ENCODE measurements at places on chromosomes 2 and 18. TPM values are rescaled to one million over a fixed set of nuclear protein-coding genes. Genes with fewer than 3 reads are reported as not detected.
A peak's percentile ranks its signal among the peaks of the same experiment; 100 is the strongest.

Gene IFIH1
- total RNA-seq, result 16.8 TPM

Gene OSBPL6
- total RNA-seq, result 2.0 TPM

Gene ERFE
- total RNA-seq, result 2.3 TPM

Gene FAHD2B
- 8.6 TPM for total RNA-seq

DNA sequence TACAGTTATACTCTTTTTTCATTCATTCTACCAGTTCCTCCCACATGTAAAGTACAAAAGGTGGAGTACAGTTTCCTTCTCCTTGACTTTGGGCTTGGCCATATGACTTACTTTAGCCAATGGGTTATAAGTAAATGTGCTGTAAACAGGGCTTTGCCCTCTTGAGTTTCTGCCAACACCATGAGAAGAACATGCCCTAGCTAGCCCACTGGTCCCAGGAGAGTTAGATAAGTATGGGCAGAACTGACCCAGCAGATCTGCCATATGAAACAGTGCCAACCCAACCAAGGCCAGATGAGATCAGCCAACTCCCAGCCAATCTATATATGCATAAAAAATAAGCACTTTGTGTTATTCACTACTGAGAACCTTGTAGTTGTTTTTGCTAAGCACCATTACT is 25.5 kb downstream of the ZC3H8 start:
- DNase-seq, result no peak

- DNase-seq, result no peak
Observed at GRCh38 chr2:54935389-54935788, 114.9 kb downstream of the RTN4 start.

DNA sequence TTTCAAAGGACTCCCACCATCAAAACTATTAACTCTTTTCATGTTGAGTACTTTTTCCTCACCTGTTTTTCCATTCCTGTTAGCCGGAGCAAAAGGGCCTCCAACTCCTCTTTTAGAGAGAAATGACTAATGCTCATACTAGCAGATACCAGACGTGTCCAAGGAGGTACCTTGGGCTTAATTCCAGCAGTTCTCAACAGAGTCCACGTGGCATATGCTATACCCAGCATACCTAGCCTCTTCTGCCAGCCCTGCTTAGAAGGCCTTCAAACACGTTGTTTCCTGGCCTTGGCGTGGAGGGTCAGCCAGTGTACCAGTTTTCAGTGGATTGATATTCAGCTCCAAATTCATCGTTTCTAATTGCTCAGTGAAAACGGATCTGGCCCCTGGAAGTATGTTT is 123.9 kb downstream of the MGAT5 start:
- no peak for DNase-seq

- no peak for DNase-seq
Observed at GRCh38 chr2:96109361-96109680, 7.0 kb downstream of the ADRA2B start.

GRCh38 chr2:218782528-218782844 is 539 bp downstream of the CYP27A1 start:
- no peak for DNase-seq

- peak; percentile 26 for DNase-seq
Observed at GRCh38 chr2:9154061-9154460, 52.6 kb upstream of the ASAP2 start.

- DNase-seq, result no peak
Observed at GRCh38 chr2:174764280-174765255, at the start of gene CHRNA1. CHRNA1 (minus strand) TSS chr2:174764472; CDS start chr2:174764394, 78 bp downstream.

DNA sequence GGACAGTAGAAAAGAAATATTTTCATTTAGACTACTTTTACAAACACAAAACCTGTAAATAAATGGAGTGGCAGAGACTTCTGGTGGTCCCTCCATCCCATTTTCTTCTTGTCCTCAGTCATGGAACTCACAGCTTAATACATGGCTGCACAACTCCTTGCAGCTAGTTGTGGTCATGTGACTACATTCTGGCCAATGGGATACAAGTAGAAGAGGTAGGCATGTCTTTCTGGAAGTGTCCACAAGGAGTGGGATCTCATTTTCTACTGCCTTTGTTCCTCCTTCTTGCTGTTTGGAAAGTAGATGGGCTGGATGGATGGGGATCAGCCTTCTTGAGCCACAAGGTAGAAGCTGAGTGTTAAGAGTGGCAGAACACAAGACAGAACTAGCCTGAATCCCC is 555.8 kb downstream of the SATB2 start:
- no peak for DNase-seq

DNA sequence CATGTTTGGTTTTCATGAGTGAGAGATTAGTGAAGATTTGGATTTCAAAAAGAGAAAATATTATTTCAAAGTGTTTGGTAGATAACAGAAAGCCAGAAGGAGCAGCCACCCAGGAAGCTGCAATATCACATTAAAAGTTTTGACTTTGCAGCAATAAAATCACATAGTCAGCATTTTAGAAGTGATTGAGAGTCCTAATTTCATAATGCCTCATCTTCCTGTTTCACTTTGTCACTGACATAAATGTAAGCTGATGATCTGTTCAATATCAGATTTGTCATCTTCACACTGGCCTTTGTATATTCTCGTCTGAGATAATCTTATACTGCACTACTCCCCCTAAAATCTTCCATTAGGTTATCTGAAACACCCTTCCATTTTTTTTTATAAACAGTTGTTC is 690.5 kb downstream of the ADCYAP1 start:
- DNase-seq, result no peak

GRCh38 chr18:11516751-11517503 is 92.5 kb upstream of the SLC35G4 start:
- no peak for DNase-seq

- no peak for DNase-seq
Observed at GRCh38 chr2:206858687-206859329, 80.5 kb upstream of the CPO start.

DNA sequence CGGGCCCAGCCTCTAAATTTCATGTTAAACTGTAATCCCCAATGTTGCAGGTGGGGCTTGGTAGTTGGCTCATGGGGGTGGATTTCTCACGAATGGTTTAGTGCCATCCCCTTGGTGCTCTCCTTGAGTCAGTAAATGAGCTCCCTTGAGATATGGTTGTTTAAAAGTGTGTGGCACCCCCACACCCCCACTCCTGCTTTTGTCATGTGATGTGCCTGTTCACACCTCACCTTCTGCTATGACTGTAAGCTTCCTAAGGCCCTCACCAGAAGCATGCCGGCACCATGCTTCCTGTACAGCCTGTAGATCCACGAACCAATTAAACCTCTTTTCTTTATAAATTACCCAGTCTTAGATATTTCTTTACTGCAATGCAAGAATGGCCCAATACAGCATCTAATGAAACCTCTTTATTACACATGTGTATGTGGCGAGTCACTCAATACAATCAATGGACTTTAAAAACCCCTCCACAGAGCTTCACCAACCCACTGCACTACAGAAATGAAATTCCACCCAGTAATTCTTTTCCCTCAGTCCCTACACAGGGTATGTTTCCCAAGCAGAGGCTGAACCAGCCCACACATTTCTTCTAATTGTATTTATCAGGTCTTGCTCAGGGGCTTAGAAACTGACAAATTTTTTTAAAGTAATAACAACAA is 47.3 kb downstream of the WDFY1 start:
- no peak for DNase-seq

GRCh38 chr2:14654835-14655282 is 22.3 kb downstream of the LRATD1 start:
- DNase-seq, result no peak

DNA sequence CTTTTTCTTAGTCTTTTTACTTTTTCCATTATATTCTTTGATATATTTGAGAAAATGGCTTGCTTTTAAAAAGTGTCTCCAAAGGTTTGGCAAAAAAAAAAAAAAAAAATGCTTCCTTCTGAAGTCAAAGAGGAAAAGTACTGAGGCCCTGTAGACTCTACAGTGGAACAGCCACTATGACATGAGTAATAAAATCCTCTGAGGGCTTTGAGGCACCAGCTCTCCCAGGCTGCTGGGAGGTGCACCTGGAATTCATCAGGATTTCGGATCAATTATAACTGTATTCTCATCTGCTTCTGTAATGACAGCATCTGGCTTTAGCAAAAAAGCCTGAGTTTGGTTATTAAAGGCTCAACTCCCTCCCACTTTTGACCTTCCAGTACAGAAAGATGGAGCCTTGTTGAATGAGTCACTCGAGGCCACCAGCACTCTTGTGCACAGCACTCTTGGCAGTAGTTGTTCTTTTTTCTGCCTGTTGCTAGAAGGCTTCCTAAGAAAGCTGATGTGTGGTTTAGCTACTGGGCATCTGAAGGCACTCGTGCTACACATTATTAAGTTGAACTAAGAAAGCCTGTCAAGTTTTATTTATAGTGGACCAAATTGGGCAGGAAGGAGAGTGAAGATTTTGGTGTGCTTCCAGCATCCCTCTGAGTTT is 131.3 kb downstream of the PRPF40A start:
- no peak for DNase-seq

DNA sequence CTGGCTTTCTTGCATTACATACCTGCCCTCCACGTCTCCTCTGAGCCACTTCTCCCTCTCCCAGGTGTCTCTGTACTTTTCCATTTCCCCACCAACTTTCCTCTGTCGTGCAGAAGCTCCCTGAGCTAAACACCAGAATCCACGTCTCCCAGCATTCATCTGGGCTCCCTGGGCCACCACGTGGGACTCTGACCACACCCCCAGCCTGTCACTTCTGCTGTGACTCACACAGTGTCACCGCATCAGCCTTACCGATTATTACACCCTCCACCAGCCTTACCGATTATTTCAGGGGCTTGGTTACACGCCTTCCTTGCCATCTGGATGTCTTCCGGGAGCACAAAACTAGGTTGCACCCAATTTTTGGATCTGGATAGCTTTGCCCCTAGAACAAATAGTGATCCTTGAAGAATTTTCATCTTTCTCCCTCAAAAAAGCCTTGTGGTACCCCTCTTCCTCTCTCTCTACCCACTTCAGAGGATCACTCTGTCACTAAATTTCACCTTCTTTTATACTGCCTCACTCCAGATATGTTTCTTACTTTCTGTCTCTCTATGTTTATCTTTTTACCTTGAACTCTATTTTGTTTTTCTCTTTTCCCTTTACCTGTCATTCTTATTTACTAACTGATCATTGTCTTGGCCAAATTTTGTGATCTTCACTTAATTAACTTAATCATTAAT is 136.9 kb upstream of the CAB39 start:
- no peak for DNase-seq

DNA sequence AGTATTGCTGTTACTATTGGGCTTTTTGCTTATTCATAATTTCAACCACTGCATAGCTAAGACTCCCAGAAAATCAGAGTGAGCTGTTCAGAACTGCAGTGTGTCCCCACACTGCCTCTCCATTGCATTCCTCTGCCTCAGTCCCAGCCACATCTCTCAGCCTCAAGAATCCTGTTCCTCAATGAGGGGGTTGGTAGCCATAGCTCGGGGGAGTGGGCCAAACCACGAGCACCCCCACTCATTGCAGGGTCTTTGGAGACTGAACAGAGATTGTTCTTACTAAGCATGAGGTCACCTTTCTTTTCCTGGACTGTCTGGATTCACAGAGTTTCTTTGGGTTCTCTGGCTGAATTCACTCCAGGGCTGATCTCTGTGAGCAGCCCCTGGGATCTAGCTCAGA is 161.1 kb downstream of the GFPT1 start:
- DNase-seq, result no peak

GRCh38 chr2:199814101-199814816 is 36.7 kb downstream of the FTCDNL1 start:
- no peak for DNase-seq

- DNase-seq, result no peak
Observed at GRCh38 chr18:55202232-55202917, 243.1 kb upstream of the CCDC68 start.

DNA sequence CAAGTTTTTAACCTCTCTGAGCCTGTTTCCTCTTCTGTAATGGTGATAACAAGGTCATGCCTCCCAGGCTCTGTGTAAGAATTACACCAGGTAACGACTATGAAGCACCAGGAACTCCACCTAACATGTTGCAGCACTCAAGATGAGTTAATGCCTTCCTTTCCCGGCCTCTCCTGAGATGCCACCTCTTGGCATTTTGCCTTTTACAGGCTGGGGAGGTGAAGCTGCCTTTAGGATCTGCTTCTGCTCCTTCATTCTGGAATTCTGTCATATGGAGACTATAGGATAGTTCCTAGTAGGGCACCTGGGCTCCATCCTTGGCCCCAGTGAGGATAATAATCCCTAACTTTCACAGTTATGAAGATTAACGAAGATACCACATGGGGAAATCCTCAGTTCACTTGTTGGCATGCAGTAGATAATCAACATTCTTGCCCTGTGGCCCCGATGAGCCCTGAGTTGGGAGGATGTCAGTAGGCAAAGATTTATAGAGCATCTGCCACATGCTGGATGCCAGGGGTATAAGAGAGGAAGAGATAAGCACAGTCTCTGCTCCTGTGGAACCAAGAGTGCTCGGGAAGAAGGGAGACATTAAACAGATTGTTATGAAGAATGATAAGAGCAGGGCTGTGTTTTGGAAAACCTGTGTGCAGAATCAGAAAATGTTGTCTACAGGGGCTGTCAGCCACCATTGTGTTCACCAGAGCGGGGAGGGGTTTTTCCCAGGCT is 43.9 kb upstream of the KCNF1 start:
- no peak for DNase-seq

DNA sequence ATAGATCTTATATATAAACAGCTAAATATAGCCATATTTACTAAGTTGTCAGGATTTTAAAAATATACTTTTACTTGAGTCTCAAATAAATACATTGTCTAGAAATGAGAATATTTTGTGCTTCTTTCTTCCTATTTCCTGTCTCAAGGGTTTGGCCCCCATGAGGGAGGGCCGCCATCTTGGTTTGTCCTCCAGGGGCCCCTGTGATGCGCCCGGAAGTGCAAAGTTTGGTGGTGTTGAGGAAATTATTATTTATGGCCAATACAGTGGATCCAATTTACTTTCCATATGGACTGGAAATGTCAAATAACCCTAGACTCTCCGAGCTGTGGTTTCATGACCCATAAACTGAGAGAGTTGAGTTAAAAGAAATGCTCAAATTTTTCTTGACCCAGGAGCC is 104.7 kb upstream of the OTOS start:
- DNase-seq, result no peak

- DNase-seq, result no peak
Observed at GRCh38 chr2:204022550-204022949, 86.0 kb downstream of the ICOS start.

DNA sequence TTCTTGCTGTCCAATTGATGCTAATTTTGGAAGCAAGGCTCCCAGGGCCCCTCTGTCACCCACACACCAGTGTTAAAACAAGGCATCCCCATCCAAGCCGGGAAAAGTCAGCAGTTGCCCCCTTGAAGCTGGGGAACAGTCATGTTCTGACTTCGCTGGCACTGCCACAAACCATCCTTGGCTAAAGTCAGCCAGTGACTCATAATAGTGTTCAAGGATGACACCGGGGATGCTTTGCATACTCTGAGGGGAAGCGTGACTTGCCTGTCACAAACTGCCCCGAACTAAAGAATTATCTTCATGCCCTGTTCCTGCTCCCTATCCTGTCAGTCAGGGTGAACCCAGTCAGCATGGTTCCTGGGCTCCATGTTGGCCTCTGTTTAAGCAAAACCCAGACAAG is 37.0 kb downstream of the TGFA start:
- DNase-seq, result no peak

GRCh38 chr2:236354056-236354940 is 90.1 kb upstream of the ASB18 start:
- DNase-seq, result no peak

GRCh38 chr2:167572883-167573619 is 674.3 kb downstream of the STK39 start:
- DNase-seq, result no peak

- DNase-seq, result no peak
Observed at GRCh38 chr2:79122676-79123075, 2.4 kb downstream of the REG1A start.

- DNase-seq, result no peak
Observed at GRCh38 chr18:25713103-25713502, 361.1 kb upstream of the ZNF521 start.

Data from posterior vena cava (tissue), 2 donors.